ENCODE measurements at places on chromosomes 2 and 18.

DNA sequence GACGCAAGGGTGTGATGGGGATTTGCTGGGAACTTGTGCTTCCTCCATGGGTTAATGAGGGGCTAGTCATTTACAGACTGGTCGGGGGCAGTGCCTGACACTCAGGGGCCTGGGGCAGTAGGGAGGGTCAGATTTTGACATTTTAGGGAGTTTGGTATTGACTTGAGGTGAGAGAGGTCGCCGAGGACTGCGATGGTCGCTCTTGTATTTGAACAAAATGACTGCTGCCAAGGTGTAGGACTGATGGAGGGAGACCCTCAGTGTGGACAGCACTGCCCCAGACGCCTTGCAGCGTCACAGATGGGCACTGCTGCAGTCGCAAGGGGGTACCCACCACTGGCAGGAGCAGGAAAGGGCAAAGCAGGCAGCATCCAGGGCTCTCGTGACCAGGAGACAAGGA lies 182.9 kb downstream of the RTP5 start:
- no peak for DNase-seq

DNA sequence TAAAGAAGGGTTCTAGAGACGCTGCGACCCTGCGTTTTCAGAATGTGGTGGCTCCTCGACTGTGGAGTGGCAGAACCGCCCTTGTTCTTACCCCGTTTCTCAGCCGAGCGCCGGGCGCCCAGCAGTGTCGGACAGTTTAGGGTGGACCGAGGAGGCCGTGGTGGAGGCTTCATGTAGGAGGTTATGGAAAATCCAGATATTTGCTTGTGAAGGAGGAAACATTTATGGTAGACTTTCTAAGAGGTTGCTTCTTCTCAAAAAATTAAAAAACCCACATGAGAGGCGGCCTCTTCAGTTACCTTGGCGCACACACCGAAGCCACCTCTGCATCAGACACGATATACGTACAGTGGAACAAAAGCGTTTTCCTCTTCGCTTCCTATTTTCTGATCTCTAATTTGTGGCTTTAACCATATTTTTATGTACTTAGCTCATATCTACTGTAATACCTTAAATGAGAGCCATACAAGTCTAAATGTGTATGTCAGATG lies 120.8 kb downstream of the NFATC1 start:
- DNase-seq = no peak

DNA sequence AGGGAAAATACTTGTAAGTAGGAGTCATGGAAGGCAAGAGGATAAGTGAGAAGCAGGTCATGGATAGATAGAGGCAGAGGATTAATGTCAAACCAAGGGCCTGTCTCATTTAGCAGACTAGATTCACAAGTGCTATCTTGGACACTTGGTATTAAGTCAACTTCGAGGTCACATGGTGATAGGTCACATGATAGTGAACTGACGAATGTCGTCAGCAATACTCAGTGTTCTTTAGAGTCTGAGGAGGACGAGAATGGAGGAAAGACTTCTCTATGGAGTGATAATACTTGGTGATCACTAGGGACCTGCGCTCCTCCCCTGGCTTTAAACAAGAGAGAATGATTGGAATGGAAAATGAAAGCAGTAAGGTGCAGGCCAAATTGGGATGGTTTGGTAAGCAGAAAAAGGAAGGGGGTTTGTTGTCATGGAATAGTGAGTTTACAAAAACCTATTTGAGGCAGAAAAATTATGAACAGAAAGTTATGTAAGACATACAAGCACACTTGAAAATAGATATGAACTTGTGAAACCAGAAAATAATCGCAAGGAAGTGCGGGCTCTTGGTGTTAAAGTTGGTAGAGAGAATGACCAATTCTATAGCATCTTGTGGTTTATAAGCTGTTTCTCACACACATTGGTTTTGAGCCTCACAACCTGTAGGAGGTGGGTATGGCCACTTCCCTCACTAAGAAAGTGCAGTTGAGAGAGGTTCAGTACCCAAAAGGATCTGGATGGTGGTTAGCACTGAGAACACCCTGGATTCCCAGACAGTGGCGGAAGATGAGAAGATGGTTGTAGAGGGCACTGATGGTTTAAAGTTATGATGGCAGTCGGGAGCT lies 141.5 kb downstream of the WDSUB1 start:
- no peak for DNase-seq

DNA sequence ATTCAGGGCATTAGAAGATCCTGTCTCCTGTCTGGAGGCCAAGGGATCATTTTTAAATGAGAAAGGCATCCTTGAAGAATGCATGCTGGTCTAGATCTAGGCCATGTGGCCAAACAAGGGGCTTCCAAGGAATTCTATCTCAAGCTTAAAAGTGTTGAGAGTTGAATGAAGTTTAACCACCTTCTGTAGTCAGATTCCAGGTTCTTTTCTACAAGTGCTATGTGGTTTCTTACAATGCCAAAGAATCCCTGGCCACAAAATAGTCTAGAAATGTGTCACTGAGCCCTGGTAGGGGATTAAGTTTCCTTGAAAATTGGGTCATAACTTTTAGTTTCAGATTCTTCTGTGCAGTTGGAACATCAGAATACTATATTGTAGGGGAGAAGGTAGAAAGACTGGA lies 640.7 kb upstream of the ACVR2A start:
- no peak for DNase-seq

DNA sequence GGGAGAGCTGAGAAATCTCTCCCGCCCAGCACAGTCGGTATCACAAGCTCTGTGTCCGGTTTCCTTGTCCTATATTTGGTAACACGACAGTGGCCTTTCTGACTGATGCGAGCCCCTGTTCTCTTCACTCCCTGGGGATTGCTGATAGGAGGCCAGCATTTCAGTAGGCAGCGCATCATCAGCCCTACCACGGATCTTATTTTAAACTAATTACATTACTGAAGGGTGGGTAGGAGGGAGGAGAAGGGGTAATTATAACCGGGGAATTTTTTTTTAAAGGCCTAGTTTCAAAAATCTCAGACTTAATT lies 125.6 kb upstream of the LGALSL start:
- no peak for DNase-seq

DNA sequence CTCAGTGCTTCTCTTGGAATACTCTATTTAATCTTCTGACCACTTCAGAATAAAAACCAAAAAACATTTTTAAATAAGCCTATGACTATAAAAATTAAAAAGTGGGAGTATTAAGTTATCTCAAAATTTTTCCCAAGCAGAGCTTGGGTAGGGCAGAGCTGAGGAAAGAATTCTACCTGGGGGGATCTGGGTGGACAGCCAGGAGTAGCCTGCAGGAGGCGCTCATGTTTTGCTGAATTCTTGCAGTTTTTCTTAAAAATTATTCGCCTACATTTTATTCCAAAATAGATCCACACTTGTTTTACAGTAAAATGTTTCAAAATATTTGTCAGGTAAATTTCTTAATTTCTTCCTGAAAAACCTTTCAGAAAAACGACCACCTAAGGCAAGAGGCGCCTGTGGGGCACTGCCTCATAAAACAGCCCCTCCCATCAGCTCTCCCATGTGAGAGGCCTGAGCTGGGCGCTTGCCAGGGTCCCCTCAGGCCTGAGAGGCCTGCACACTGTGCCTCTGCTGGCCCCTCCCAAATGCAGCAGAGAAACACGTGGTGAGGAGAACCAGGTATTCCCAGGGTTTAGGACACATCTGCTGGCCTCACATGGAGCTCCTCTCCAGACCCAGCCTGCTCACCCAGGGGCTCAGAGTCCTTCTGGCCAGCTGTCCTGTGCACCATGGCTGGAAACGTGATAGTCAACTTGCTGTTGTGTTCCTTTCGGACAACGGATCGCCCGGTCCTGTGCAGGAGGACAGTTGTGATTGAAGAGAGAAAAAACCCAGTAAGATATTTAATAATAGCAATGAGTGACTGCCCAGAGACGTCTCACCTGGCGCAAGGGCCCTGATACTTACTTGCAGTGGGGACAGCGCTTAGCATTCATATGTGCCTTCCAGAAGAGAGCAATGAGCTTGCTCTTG lies 17.5 kb downstream of the POLR1A start:
- no peak for DNase-seq

DNA sequence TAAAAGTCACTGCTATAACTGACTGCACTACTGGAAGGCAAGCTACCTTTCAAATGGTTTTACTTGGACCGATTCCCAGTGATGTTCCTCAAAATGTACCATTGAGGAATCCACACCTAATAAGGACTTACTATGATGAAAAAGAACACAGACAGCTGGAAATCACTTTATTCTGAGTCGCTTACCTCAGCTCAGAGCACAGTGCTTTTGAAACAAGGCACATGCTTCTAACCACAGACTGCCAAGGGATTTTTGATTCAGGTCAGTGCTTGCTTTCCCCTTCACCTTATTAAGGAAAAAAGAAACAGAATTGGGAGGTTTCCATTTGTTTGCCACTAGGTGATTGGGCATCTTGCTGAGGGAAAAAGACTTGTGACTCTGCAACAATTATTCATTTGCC lies 707.5 kb upstream of the FSHR start:
- no peak for DNase-seq

DNA sequence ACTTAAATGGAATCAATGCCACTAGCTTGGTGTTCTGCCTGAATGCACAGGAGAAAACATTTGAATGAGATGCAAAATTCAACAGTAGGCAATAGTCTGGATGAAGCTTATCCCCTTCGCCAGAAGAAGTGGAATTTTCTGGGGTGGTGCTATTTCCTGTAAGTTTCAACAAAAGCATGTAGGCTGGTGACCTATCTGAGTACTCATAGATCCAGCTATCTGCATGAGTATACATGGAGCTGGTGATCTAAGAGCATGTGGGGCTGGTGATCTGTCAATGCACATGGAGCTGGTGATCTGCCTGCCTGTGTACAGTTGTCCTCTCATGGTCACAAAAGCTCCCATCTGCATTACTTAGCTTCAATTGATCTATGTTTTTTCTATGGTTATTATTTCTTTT lies 71.2 kb downstream of the SLC9A4 start:
- DNase-seq = no peak

DNA sequence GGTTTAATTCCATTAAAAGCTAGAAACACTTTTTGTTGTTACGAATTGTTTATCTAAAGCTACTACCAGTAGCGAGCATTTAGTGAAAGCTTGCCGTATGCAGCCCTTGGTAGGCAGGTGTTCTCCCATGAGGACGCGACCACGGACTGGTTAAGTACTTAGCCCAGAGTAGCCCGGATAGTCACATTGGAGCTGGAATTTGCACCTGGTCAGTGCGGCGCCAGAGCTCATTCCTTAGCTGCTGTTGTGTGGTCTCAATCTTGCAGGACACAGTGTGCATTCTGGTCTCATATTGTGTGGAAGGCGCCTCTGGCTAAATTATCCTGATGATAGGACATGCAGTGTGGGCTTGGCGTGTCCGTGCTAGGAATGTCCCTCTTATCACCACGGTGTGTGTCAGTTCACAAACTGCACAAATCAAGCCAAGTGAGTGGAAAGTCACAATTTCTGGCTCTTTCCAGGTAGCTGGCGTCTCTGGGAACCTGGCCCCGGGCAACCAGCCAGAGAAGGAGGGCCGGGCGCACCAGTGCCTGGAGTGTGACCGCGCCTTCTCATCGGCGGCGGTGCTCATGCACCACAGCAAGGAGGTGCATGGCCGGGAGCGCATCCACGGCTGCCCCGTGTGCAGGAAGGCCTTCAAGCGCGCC lies 133.3 kb downstream of the ZNF236 start:
- peak; percentile 25 for DNase-seq

DNA sequence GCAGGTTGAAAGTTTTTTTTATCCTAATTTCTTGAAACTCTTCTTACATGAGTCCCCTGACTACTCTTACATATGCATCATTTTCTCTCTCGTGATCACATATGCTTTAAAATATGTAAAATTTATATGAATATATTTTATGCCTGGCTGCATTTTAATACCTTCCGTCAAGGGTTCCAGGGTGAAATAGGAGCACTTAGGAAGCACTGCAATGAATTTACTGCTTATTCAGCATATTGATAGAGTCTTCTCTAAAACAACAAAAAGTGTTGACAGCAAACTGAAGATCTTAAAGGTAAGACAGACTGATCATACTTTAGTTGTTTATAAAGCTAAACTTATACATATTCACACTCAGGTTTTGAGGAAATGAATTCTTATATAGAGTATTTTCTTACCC lies 1191.6 kb upstream of the CRIM1 start:
- no peak for DNase-seq
